ENCODE measurements at places on chromosomes 2 and 18.

- no peak for DNase-seq
Observed at GRCh38 chr2:98245491-98245890, 100.8 kb upstream of the CNGA3 start.

DNA sequence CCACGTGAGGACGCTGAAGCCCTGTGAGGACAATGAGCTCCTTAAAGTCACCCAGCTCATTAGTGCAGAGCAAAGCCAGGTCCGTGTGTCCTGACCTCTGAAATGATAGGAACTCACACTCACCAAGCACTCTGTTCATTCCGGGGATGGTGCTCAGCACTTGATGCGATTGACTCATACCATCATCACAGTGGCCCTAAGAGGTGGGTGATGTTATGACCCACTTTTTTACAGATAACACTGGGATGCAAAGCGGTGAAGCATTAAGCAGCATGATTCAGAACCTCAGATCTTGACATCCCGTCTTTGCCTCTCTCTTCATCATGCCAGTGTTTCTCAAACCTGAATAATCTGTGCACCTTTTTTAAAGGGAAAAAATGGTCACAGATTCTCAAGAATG is 234.8 kb downstream of the ALPK2 start:
- DNase-seq, result no peak

DNA sequence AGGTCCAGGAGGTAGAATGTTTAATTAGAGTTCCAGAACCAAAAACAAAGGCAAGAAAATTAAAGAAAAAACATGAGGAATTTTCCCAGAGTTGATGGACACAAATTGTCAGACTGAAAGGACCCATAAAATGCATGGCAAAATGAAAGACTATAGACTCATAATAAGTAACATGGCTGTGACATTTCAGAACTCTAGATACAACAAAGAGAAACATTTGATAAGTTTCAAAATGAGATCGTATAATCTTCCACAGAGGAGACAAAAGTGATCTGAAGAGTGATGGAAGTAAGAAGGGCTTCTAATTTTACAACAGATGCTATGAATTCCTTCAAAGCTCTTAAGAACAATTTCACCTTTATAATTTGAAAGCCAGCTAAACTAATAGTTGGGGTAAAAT is 20.4 kb downstream of the ORC4 start:
- DNase-seq, result no peak

GRCh38 chr2:235538144-235538639 is 44.3 kb downstream of the AGAP1 start:
- no peak for DNase-seq

DNA sequence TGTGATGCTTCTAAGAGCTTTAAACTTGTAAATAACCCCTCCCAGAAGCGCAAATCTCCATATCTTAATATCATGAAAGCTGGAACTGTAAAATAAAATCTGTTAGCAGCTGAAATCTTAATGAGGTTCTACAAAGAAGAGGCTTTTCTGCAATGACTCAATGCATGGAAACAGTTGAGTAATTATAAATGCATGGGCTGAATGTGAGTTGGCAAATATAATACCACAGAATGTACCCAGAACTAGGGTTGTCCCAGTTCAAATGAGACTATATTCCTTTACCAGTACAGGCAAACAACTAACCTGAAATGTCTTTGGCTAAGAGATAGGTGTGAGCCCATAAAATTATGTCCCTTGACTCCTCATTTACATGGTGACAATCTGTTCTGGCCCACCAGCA is 52.9 kb downstream of the SATB2 start:
- no peak for DNase-seq

- no peak for DNase-seq
Observed at GRCh38 chr18:46601141-46601805, 55.7 kb downstream of the LOXHD1 start.

DNA sequence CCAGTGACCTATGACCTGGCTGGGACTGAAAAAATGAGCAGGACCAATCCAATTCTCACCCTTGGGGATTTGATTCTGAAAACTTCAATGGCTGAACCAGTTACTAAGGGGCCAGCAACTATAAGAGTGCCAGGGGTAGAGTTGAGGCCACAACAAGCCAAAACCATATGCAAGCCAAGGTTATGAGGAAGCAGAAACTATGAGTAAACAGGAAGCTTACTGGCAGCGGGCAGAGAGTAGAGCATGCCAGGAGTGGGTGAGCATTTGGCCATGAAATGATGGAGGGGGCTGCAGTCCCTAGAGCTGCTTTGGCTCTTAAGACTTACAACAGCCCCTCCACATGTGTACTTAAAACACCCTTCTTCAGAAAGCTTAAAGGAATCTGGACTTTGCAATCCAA is 82.4 kb downstream of the RBMS1 start:
- peak; percentile 60 for DNase-seq

DNA sequence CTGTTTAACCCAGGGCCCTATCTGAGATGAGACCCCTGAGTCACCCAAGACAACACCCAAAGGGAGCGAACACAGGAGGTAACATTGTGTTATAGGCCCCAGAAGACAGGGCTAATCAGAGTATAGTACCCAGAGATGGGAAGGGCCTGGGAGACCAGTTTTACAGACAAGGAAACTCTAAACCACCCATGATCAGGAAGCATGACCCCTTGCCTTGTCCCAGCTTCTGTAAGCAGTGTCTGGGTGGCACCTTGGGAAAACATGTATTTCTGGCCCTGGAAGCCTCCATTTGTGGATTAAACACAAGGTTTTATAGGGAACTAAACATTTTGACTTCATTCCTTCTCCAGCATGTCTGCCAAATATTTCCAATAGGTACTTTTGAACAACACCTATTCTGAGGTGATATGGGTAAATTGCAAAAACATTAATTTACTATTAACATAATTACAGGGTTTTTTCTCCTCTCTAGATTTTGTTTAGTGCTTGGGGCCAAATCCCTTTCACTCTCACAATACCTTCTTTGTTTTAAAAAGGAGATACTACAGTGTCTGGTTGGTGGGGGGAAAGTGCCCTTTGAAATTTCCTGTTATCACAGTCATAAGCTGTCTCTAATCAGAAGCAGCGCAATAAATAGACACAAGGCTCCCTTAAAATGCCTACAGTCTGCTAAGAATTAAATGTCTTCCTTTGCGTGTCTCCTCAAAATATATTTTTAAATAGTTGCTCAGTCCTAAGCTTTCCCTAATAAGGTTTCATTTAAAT is 341.1 kb downstream of the BCL11A start:
- no peak for DNase-seq

DNA sequence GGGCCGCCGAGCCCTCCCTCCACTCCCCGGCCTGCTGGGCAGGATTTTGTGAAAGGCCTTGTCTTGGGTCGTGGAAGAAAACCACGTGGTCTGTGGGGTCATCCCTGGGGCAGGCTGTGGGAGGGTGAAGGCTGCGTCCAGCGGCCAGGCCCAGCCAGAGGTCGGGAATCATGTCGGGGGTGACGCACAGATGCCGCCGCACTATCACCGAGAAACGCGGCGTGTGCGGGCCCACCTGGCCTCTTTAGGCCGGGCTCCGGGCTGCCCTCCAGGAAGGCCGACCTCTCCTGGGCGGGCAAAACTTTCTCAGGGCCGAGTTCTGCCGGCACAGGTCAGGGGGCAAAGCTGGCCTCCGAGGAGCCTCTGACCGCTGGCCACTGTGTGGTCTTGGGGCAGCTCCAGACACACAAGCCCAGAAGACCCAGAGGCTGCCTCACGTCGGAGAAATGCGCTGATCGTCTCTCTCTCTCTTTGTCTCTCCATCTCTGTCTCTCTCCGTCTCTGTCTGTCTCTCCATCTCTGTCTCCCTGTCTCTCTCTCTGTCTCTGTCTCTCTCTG is 28.4 kb downstream of the NFATC1 start:
- no peak for DNase-seq

- DNase-seq, result no peak
Observed at GRCh38 chr2:150595803-150596470, 108.5 kb upstream of the RND3 start.

GRCh38 chr2:191315365-191315752 is 70.2 kb downstream of the MYO1B start:
- DNase-seq, result no peak

DNA sequence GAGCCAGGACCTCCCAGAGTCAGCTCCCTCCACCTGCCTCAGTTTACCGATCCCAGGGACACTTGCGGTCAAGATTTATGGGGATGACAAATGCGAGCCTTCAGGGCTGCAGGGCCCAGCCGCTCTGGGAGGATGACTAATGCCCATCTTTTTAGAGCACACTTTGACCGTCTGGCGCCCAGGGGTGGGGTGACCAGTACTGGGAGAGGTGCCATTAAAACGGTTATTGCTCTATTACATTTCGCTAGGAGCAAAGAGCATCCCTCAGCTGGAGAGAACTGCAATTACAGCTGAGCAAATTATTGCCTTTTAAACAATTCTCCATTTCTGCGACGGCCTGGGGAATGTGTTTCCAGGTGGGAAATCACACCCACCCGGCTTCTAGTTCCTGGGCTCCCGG is 42.6 kb upstream of the HPCAL1 start:
- DNase-seq, result no peak

GRCh38 chr18:47912343-47912742 is 18.1 kb downstream of the SMAD2 start:
- no peak for DNase-seq

DNA sequence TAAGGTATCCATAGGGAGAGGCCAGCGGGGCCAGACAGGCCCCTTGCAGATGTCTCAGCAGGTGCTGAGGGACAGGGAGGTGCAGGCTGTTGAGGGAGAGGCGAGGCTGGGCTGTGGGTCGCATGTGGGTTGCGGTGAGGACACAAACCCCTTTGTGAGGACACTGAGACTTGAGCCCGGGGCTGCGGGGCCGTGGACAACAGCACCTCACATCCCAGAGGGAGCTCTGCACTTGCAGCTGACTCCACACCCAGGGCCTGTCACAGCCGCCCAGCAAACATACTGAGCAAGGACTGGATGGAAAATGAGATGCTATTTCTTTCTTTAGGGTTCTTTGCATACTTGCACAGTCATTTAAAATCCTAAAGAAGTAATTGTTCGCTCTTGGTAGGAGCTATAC is 95.3 kb upstream of the NFATC1 start:
- DNase-seq, result no peak

DNA sequence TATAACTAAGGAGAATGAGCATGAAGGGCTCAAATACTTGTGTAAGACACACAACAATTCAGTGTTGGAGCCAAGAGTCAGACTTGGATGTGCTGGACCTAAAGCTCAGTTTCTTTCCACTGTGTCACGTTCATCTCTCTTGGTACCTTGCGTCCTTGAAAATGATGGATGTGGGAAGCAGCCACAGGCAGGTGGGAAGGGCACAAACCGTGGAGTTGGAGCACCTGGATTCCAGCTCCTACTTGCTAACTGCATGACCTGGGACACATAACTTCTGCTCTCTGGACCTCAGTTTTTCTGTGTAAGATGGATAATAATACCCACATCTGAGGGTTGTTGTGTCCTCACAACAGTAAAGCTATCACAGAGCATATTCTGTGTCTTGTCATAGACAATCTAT is 53.1 kb upstream of the PPP1CB start:
- DNase-seq, result no peak

GRCh38 chr18:58502628-58503027 is 126.3 kb downstream of the ALPK2 start:
- peak; percentile 40 for DNase-seq
